Posterior vena cava (tissue), 2 donors: ENCODE measurements at places on chromosomes 6 and 20.

- no peak for DNase-seq
Observed at GRCh38 chr20:59673998-59674445, 69.7 kb downstream of the PHACTR3 start.

- DNase-seq: no peak
Observed at GRCh38 chr6:25476126-25476525, 175.9 kb upstream of the SCGN start.

DNA sequence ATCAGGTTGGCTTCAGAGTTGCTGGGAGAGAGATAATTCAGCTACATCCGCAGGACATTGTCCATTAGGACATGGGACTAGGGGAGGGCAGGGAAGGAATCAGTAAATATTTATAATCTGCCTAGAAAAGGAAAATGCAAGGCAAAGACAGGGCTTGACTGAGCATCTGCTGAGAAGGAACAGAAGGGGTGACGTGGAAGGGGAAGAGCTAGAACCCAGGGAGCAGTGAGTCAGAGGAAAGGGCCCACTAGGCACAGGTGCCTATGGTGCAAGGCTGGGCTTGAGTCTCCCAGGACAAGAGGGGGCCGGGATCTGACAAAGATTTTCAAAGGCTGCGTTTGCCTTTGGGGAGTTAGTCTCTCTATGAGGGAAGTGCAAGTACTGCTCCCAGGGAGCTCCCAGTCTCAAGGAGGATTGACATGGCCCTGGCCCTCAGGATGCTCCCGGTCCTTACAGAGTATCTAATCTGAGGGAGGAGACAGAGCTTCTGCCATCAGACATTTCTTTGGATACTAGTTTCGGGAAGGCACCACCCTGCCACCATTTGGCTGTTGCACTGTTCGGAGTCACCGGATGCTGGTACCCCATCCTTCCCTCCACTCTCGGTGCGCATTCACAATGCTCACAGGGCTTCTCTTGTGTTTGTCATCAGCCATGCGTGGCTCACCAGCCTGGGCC is 21.9 kb downstream of the VEGFA start:
- DNase-seq: no peak

- DNase-seq: no peak
Observed at GRCh38 chr20:9354579-9354978, 159.8 kb upstream of the LAMP5 start.
